ENCODE measurements at places on chromosomes 2 and 18.
A peak's percentile ranks its signal among the peaks of the same experiment; 100 is the strongest.

GRCh38 chr2:70069049-70069448 is 18.2 kb upstream of the PCBP1 start:
- peak; percentile 81 for DNase-seq

DNA sequence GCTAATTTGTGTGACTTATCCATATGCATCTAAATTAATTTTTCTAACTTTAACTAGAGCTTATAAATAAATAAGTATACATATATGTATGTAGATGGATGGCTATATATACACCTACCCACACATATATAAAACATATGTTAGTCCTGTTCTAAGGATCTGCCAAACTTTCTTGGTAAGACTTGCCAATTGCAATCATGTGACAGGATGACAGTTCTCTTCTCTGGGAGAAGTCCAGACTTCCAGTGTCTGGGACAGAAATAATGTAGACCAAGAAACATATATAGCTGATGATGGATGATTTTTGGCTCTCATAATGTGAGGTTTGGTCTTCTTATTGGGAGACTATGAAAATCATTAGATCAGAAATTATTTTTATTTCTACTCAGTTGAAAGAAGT is 30.6 kb upstream of the NR4A2 start:
- no peak for DNase-seq

GRCh38 chr2:116809109-116809508 is 1005.4 kb upstream of the DDX18 start:
- DNase-seq = no peak

DNA sequence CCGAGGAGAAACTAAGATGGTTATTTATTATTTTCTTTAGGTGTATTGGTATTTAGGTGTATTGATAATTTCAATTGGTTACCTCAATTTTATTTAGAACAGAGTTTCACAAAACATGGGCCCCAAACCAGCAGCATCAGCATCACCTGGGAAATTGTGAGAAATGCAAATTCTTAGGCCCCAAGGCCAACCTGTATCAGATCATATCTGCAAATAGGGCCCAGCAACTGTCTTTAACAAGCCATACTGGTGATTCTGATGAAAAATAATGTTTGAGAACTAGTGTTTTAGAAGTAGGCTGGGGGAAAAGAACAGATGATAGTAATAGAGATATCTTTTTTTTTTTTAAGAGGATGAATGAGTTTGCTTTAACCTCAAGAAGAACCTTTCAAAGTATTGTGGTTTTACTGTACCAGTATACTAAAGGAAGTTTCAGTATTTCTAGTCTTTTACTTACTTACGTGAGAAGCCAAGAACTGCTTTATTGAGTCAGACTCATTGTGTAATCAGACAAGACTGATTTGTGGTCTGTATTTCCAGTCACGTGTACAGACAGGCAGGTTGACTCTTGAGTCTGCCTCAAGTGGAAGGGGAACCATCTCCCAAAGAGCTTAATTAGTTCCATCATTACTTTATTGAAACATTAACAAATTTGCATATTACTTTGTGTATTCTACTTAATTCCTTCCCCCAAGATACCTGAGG is 60.4 kb upstream of the GAREM1 start:
- no peak for DNase-seq

DNA sequence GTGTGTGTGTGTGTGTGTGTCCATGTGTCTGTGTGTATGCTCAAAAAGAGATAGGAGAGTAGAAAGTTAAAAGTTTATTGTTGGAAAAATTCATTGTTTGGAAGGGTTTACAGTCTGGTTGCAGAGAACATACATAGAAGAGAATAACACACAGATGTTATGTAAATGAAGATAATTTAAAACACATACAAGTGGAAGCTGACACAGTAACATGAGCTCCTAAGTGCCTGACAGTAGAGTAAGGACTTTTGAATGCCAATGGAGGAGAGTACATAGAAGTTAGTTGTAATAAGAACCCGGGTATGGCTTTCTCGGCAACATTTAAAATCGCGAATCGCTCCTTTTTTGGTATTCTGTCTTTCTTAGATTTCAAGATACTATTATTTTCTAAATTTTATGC is 137.0 kb upstream of the FANCL start:
- DNase-seq = no peak

DNA sequence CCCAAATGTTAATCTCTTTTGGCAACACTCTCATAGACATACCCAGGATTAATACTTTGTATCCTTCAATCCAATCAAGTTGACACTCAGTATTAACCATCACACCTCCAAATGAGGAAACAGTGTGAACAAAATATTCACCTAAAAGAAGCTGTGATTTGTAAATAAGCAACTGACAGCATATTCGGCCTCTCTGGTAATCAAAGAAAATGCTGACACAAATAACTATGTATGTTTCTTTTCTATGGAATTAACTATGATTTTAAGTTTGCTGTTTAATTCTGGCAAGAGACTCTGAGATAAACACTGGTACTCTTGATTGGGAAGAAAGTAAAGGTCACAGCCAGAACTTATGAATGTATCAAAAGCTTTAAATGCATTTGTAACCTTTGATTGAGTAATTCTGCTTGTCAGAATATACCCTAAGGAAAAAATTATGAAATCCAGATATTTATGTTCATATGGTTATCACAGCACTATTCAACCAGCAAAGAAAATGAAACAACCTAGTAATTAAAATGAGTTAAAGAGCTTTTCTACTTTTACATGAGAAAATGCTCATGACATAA is 3.6 kb upstream of the GYPC start:
- DNase-seq = no peak

- no peak for DNase-seq
Measured at GRCh38 chr2:98706591-98706990, 24.3 kb downstream of the MGAT4A start.

DNA sequence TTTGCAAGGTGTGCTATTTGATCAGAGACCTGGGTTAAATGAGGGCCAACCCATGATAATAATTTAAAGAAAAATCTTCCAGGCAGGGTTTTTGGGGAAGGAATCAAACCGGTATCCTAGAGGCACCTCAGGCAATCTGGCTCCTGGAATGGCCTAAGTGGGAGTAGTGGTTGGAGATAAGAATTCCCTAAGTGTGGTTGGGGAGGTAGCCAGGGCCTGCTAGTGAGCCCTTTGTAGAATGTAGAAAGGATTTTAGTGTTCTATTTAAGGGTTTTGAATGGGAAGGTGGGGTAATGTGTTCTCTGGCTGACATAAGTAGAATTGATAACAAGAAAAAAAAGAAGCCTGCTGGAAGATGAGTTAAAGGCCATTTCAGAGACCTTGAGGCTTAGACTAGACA is 422.2 kb downstream of the XIRP2 start:
- no peak for DNase-seq

GRCh38 chr2:230012267-230012884 is 56.3 kb downstream of the SLC16A14 start:
- DNase-seq = no peak

Data from B cell (primary cell).